ENCODE measurements at places on chromosomes 11 and 22.
A peak's percentile ranks its signal among the peaks of the same experiment; 100 is the strongest.

DNA sequence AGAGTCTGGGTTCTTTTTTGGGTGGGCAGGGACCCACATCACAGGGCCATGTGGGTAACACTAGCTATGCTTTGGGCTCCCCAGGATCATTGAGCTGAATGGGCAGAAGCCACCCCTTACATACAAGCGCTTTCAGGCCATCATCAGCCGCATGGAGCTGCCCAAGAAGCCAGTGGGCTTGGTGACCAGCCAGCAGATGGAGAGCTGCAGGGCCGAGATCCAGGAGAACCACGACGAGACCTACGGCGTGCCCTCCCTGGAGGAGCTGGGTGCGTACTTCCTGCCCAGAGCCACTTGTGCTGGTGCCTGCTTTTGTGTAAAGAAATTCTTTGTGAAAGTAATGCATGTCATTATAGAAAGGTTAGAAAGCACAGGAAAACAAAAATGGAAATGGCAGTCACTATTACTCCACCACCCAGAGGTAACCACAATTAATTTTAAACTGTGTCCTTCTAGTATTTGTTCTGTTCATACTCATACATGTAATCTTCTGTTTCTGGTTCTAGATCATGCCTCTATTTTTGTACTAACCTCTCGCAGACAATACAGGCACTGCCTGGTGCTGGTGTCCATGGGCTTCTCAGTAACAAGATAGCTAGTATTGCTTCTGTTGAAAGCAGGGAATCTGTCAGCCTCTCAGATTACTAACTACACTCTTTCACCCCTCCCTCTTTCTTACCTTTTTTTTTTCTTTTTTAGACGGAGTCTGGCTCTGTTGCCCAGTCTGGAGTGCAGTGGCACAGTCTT lies 13.7 kb downstream of the CRY2 start:
- H3K4me1 ChIP-seq, result peaks cover 26% of the 10 kb centered on the region
- no peak for DNase-seq
- no peak overlapping the region for H3K27ac ChIP-seq
- H3K4me3 ChIP-seq, result no peak overlapping the region

DNA sequence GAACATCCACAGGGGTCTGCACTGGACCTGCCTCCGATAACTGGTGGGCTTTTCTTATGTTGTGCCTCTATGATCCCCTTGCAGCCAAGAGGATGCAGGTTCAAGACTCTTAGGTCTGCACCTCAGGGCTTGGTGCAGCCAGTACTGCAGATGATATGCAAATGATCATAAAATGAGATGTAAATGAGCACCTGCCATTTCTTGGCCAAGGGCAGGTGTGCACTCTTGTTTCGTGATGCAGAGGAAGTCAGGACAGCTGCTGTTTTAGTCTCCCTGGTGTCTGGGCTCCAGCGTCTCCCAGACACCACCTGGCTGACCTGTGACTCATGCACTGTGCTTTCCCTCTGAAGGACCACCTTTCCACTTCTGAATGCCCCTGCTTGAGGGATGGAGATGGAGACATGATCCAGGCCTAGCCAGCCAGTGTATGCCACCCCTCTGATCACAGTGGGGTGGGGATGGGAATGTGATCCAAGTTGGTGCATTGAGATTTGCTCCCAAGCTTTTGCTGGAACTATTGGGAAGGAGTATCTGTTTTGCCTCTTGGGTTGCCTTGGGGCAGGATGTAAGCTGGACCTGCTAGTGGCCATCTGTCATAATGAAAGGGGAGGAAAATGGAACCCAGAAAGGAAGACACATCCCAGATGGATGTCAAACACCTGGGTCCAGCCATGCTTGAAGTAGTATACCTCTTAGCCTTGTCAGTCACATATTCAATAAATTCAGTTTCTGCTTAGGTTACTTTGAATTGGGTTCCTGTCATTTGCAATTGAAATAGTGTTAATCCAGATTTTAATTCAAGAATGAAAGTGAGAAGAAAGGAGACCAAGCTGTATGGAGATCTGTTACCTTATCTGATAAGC lies 3.3 kb upstream of the KCNJ11 start:
- H3K4me1 ChIP-seq, result peaks cover 3% of the 10 kb centered on the region
- DNase-seq, result no peak
- peaks cover 9% of the 10 kb centered on the region for H3K27me3 ChIP-seq
- no peaks in the 10 kb centered on the region for H3K36me3 ChIP-seq
- H3K4me3 ChIP-seq, result no peak overlapping the region

DNA sequence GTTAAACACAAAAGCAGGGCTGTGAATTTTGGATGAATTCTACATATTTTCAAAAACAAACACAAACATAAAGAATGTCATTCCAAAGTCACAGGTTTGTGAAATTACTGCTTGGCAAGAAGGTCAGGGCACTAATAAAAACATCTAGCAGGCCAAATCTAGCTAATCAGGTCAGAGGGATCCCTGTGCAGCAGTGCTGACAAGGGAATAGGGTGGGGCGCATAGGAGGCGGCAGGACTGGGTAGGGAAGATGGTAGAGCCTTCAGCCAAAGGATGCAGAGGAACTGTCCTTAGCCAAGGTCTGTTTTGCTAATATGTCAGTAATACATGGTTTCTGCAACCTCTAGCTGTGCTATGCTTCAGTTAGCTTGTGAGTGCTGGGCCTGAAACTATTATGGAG lies 396.6 kb downstream of the TENM4 start:
- no peak overlapping the region for H3K4me3 ChIP-seq
- no peaks in the 10 kb centered on the region for H3K27me3 ChIP-seq
- no peak overlapping the region for H3K27ac ChIP-seq
- no peak for DNase-seq

- no peak overlapping the region for H3K4me3 ChIP-seq
- no peaks in the 10 kb centered on the region for H3K36me3 ChIP-seq
- DNase-seq, result peak; percentile 92
- peaks cover 5% of the 10 kb centered on the region for H3K4me1 ChIP-seq
Observed at GRCh38 chr11:72975778-72976521, 161.7 kb downstream of the ATG16L2 start.

DNA sequence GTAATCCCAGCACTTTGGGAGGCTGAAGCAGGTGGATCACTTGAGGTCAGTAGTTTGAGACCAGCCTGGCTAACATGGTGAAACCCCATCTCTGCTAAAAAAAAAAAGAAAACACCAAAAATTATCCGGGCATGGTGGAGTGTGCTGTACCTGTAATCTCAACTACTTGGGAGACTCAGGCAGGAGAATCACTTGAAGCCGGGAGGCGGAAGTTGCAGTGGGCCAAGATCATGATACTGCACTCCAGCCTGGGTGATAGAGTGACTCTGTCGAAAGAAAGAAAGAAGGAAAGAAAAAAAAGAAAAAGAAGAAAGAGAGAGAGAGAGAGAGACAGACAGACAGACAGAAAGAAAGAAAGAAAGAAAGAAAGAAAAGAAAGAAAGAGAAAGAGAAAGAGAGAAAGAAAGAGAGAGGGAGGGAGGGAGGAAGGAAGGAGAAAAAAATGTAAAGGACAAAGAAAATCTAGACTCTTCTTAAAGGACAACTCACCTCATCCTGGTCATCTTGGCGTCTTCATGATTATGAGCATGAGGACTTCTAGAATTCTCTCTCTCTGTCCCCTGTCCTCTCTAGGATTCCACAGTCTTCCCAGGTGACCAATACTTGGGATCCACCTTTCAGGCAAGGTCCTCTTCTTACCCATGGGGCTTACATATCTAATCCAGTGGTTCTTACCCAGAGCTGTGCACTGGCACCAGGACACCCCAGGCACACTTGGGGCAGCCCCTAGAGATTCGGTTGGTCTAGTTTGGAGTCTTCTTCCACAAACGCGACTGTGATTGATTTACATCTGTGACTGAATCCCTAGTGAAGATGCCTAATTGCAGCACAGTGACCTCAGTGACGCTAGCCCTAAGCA lies 120.9 kb downstream of the MED15 start:
- H3K27ac ChIP-seq, result no peak overlapping the region
- no peak overlapping the region for H3K4me3 ChIP-seq
- no peaks in the 10 kb centered on the region for H3K36me3 ChIP-seq
- H3K27me3 ChIP-seq, result peaks cover 16% of the 10 kb centered on the region

GRCh38 chr11:134530636-134531326 lies 118.7 kb upstream of the B3GAT1 start:
- H3K27ac ChIP-seq, result no peak overlapping the region
- DNase-seq, result no peak
- H3K36me3 ChIP-seq, result no peaks in the 10 kb centered on the region
- H3K4me3 ChIP-seq, result no peak overlapping the region
- H3K4me1 ChIP-seq, result no peaks in the 10 kb centered on the region

- H3K4me1 ChIP-seq, result no peaks in the 10 kb centered on the region
- no peaks in the 10 kb centered on the region for H3K27me3 ChIP-seq
- H3K36me3 ChIP-seq, result no peaks in the 10 kb centered on the region
- H3K4me3 ChIP-seq, result no peak overlapping the region
Observed at GRCh38 chr11:70057080-70057479, 21.0 kb upstream of the ANO1 start.

DNA sequence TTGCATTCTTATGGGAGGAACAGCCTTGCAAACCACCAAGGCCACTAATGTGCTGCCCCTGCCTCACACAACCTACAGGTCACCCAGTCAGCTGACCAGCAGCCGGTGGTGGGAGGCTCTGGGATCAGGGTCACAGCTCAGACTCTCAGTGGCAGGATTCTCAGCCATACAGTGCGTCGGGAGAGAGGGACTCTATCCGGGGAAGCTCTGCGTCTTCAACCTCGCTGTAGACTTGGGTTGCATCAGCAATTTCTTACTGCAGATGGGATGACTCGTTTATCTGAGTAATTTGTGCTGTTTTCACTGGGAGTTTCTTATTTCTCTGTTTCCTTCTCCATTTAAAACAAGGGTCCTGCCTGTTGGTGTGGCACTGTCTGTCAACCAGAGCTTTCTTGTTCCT lies 257.7 kb downstream of the TBC1D22A start:
- H3K4me3 ChIP-seq, result no peak overlapping the region
- H3K27ac ChIP-seq, result no peak overlapping the region
- H3K4me1 ChIP-seq, result no peaks in the 10 kb centered on the region
- no peaks in the 10 kb centered on the region for H3K36me3 ChIP-seq
- H3K27me3 ChIP-seq, result no peaks in the 10 kb centered on the region
- DNase-seq, result no peak

DNA sequence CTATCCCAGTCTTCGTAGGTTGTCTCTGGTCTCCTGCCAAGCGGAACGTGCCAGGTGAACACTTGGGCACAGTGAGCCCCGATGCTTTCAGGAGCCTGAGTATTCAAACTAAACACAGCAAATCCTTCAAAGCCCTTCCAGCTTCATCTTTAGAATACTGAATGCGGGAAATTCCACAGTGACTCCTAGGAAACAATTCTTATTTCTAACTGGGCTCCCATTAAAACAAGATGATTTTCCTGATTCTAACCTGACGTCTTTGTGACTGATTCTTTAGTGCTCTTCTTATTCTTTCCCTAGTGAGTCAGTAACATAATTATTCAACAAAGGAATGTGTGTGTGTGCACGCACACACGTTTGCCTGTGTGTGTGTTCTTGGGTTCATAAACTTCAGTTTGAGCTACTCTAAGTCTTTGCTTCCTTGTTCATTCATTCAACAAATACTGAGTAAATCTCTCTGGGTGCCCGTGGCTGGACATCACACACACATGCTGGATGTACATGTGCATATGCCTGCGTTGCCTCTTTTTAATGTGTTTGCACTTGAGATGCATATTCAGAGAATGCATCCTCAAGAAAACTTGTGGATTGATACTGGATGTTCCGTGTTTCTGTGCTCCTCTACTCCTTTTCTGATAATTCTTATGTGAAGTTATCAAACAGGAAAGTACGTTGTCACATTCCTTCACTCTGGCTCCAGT lies 134.5 kb downstream of the WNT7B start:
- H3K27me3 ChIP-seq, result no peaks in the 10 kb centered on the region
- DNase-seq, result peak; percentile 91
- H3K4me3 ChIP-seq, result no peak overlapping the region
- H3K4me1 ChIP-seq, result peaks cover 42% of the 10 kb centered on the region
- peaks cover 7% of the 10 kb centered on the region for H3K36me3 ChIP-seq

- DNase-seq, result no peak
- H3K36me3 ChIP-seq, result no peaks in the 10 kb centered on the region
- no peaks in the 10 kb centered on the region for H3K4me1 ChIP-seq
- peaks cover 40% of the 10 kb centered on the region for H3K27me3 ChIP-seq
- H3K4me3 ChIP-seq, result no peak overlapping the region
Observed at GRCh38 chr11:17473071-17473744, 3.4 kb downstream of the ABCC8 start.

DNA sequence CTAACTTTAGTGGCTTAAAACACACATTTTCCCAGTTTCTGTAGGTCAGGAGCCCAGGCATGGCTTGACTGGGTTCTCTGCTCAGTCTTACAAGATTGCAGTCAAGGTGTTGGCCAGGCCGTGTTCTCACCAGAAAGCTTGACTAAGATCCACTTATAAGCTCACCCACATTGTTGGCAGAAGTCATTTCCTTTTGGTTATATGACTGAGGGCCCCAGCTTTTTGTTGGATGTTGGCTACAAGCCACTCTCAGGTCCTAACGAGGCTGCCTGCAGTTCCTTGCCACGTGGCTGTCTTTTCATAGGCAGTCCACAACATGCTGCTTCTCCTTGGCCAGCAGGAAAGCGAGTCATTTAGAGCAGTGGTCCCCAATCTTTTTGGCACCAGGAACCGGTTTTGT lies 79.3 kb upstream of the CRTAM start:
- no peak overlapping the region for H3K4me3 ChIP-seq
- peak; percentile 79 for DNase-seq

DNA sequence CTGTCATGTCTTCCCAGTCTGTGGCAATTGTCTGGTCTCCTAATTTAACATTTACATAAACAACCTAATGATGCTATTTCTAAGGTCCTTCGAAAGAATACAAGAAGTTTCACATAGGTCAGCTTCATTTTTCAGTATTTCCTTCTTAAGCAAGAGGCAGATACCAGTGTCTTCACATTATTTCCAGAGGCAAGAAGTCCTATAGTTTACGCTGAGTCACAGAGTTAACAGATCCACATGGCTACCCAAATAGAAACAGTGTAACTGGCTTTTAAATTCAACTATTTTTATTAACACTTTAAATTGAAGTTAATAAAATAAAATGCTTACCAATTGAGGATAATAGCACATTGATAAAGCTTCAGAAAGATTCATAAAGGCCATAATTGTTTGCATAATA lies 10.9 kb downstream of the PRRG4 start:
- H3K4me3 ChIP-seq, result no peak overlapping the region
- H3K36me3 ChIP-seq, result no peaks in the 10 kb centered on the region
- no peak overlapping the region for H3K27ac ChIP-seq

Measured in astrocyte (in vitro differentiated cells and primary cell).